ENCODE measurements at places on chromosomes 5 and 9.

DNA sequence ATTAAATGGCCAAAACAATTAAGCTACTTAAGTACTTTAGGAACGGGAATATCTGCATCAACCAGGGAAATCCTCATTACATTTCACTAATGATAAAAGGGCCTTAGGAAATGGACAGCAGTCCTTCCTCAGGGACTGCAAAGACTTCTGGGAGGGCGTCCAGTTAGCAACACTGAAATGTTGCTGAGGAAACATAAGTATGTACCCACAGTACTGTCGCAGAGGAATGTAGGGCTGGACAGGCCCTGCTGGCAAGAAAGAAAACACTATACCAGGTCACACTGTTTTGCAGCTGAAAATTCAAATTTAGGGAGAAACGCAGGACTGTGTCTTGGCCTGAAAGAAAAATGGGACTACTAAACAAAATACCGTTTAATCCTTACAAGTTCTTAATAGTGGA is 1.3 kb downstream of the C5orf15 start:
- DNase-seq = no peak

GRCh38 chr5:177369645-177370440 is 12.1 kb downstream of the RGS14 start:
- DNase-seq = no peak

- no peak for DNase-seq
These were observed 72.8 kb downstream of the SNCAIP start for GRCh38 chr5:122384739-122385235.

DNA sequence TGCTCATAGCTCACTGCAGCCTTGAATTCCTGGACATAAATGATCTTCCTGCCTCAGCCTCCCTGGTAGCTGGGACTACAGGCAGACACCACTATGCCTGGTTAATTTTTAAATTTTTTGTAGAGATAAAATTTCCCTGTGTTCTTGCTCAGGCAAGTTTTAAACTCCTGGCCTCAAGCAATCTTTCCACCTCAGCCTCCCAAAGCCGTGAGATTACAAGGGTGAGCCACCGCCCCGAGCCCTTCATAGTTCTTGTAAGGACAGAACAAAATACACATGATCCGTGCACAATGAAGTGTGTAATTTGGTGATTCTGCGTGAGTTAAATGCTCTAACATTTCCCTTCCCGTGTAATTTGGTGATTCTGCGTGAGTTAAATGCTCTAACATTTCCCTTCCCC is 27.7 kb upstream of the MYO10 start:
- no peak for DNase-seq

DNA sequence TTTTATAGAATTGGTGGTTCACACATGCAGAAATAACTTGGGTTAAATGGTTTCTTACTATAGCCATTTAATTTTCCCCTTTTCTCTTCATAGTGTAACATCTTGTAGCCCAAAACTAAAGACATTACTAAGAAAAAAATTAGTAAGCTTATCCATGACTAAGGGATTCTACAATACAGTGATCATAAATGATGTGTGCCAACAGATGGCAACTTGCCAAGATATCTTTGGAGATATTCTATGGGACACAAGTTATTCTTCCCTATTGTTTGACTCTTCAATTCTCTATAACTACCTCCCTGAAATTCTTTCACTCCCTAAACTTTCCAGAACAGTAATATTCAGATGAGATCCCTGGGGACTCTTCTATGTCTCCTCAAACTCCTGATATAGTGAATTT is 580.6 kb downstream of the PTPRD start:
- no peak for DNase-seq

DNA sequence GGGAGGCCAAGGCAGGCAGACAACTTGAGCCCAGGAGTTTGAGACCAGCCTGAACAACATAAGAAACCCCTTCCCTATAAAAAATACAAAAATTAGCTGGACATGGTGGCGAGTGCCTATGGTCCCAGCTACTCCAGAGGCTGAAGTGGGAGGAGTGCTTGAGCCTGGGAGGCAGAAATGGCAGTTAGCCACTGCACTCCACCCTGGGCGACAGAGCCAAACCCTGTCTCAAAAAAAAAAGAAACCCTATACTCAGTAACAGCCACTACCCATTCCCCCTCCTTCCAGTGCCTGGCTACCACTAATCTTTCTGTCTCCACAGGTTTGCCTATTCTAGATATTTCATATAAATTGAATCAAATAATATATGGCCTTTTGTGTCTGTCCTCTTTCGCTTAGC is 14.3 kb upstream of the SIL1 start:
- DNase-seq = no peak

- DNase-seq = peak; percentile 94
These were observed 10.0 kb upstream of the AGPAT2 start for GRCh38 chr9:136697146-136697820.

GRCh38 chr9:74973714-74974113 is 21.0 kb upstream of the C9orf40 start:
- DNase-seq = no peak

- peak; percentile 65 for DNase-seq
These were observed 73.6 kb upstream of the RETREG1 start for GRCh38 chr5:16690243-16690852.

- DNase-seq = peak; percentile 4
These were observed at the start of gene GABRA1 for GRCh38 chr5:161847941-161848391. GABRA1 (plus strand) TSS chr5:161848120; CDS start chr5:161850811, 2,691 bp downstream.

DNA sequence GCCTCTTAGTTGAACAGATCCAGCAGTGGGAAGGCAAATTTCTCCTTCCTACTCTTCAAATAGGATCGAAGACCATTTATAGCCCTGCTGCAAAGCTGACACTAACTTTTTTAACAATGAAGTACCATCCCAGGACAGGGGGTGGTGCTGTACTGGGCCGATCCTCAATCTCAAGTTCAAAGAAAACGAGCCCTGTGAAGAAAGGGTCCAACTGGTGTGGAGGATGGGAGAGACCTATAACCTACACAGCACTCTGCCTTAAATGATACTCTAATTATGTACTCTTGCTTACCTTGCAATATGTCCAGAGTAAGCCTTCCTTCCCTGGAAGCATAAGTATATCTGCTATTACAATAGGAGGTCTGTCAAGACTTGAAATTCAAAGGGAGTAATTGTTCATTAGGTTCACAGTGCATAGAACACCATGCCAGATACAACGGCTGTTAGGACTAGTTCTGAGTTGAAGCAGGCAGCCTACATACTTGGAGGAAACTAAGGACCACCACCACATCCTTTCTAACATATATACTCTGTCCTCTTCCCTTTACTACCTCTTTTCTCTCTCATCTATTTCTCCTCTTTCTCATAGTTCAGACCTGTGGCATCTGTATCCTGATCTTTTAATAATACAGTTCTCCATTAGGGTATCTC is 6.2 kb downstream of the ETF1 start:
- peak; percentile 24 for DNase-seq
